Peyer's patch (tissue), 4 donors: ENCODE measurements at places on chromosomes 3 and 15.

DNA sequence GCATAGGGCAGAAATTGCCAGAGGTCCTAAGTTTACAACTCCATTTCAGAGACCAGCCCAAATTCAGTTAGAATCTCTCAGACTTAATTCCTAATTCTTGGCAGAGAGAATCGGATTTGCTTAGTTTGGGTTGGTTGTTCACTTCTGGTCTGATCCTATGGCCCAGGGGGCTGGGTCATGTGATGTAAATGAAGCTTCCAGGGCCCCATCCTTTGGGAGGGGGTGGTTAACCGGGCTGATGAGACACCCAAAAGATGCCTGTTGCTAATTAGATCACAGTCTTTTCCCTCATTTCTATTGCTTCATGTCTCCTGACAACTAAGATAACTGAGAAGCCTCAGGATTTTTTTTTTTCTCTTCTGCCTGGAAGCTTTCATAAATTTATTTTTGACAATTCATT lies 11.1 kb upstream of the ZNF620 start:
- no peak for DNase-seq

DNA sequence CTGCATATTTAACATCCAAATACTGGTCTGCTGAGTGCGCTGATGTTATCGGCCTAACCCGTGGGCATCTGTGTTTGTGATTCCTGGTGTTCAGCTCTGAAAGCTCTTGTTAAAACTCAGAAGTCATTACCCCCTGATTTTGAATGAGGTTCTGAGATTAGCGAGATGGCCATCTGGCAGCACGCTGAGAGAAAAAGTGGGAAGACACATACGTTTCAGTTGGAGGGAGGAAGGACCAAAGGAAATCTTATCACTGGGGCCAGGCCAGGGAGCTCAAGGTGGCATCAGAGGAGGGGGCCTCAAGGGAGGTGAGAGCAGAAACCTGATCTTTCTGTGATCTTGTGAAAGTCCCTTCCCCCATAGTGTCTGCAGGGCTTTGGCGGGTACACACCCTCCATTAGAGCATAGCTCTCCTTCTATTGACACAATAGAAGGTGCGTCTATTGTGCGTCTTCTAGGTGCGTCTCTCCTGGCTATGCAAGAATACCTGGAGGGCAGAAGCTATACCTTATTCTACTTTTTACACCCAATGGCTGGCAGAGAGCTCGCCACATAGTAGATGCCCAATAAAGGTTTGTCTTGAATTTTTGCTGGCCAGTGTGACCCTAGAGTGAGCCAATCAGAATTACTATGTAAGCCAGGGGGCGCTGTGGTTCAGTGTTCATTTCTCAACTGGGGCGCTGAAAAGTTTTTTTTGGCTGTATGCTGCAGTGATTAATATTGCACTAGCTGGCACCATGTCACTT lies 182.4 kb downstream of the SHQ1 start:
- DNase-seq, result no peak

GRCh38 chr3:46261926-46262594 lies 19.8 kb downstream of the CCR3 start:
- no peak for DNase-seq

DNA sequence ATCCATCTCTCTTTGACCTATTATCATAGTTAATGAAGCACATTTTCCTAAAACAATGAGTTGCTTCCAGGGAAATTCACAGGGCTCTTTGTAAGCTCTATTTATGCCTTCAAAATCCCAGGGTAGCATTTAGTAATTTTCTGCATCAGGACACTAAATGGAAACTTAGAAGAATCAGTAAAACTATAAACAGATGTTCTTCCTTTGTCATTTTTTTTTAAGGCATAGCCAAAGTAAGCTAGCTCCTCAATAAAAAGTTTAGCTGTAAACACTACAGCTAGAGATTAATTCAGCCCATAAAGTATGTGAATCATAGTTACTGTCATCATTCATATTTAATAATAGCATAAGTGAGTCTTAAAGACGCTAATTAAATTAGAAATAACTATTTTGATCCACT lies 79.3 kb downstream of the RPL22L1 start:
- no peak for DNase-seq

DNA sequence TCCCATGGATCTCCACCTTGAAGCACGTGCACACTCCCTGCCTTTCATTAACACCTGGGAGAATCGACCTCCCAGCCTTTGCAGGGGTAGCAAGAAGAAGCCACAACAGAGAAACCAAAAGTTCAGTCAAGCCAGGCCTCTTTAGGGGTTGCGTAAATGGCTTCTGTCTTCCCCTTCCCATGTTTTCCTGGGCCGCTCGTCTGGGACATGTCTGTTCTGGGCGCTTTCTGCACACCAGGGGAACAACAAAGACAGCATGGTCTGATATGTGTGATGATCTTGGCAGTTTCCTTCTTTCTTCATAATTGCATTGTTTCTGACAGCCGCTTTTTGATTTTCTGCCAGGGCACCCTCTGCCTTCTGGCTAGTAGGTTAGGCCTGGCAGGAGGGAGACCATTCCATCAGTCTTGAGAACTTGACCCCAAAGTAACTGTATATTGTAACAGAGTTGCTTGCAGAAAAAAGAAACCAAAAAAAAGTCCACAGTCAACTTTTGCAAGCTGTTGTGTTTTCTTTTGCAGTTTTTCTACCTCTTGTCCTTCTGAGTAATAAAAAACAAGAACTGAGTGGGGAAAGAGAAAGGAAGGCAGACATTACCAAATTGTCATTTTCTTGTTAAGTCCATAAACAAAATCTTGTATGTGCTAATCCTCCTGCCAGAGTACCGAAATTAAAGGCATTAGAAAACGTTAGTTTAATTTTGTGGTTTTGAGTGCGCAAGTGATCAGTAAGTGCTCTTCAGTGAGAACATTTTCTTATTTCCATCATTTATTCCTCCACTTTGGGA lies 56.0 kb upstream of the FURIN start:
- DNase-seq, result no peak

DNA sequence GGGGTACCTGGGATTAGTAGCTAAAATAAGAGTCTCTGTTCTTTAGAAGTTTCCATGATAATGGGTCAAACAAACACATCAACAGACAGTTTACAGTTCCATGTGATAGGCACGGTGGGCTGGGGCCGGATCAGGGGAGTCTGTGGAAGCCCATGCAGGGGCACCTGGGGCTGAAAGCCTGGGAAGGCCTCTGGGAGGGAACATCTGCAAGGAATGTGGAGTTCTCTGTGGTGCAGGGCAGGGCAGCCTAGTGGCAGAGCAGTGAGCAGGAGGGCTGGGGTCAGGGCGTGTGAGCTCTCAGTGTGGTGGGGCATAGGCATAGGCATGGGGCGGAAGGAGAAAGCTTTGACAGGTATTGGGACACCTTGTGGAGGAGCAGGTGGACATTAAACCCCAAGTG lies 207.7 kb upstream of the TRIM42 start:
- DNase-seq, result no peak

GRCh38 chr3:30858894-30859389 lies 35.5 kb downstream of the GADL1 start:
- DNase-seq, result no peak

DNA sequence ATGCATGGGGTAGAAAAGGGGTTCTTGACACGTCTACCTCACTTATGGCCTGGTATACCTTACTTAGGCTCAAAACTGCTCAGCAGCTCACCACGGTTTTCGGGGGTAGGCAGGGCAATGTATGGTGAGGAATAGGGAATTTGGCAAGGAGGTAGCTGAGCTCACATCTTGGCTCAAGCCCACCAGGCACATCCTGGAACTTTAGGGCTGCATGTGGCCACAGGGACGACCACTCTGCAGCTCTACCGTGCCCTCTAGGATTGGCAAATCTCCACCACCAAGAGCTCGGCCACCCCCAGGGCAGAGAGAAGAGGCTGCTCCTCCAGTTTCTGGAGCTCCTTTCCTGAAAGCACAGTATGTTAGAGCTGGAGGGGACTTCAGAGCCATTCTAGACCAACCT lies 69.7 kb downstream of the MRPL46 start:
- no peak for DNase-seq

DNA sequence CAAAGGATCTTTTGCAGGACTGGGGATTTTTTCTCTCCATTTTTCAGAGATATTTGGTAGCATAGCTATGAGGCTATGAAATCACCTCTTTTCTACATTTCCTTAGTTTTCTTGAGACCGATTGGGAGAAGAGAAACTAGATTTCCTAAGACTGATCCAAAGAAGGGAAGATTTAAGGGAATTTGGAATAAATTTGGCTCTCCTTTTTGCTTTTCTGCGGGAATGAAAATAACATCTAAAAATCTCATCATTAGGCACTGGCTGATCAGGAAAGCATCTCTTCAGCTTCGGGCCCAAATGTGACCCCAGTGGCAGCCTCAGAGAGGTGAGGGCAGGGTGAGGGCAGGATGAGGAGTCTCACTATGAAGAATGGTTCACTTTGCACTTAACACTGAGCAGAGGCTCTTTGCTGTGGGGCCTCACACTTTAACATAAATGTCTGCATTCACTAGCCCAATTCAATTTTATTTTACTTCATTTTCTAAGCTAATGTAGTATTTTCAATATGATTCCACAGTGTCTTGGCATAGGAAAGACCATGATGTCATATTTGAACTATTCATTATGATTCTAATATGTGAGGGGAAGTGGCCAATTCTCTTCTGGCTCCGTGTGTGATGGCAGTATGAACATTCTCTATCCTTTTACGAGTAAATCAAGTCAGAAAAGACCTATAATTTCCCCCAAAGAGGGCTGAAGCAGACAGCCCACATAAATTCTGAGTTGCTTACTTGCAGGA lies 193.2 kb downstream of the MEX3B start:
- no peak for DNase-seq

DNA sequence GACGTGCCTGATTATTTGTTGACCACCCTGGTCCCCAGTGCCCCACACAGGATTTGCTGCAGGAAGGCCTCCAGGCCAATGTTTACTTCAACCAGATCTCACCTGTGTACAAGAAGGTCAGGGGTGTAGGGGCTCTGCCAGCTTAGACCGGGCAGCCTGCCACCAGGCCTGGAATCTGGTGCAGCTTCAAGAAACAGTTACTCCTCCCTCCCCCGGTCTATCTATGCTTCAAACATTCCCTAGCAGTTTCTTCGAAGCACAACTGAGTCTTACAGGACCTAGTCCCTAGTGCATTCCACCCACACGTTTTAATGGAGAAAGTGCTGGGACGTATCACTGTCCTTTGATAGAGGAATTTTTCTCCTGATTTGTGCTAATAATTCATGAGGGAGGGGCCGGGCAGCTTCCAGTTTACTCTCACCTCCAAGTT lies 8.0 kb downstream of the SH3BP5 start:
- no peak for DNase-seq

DNA sequence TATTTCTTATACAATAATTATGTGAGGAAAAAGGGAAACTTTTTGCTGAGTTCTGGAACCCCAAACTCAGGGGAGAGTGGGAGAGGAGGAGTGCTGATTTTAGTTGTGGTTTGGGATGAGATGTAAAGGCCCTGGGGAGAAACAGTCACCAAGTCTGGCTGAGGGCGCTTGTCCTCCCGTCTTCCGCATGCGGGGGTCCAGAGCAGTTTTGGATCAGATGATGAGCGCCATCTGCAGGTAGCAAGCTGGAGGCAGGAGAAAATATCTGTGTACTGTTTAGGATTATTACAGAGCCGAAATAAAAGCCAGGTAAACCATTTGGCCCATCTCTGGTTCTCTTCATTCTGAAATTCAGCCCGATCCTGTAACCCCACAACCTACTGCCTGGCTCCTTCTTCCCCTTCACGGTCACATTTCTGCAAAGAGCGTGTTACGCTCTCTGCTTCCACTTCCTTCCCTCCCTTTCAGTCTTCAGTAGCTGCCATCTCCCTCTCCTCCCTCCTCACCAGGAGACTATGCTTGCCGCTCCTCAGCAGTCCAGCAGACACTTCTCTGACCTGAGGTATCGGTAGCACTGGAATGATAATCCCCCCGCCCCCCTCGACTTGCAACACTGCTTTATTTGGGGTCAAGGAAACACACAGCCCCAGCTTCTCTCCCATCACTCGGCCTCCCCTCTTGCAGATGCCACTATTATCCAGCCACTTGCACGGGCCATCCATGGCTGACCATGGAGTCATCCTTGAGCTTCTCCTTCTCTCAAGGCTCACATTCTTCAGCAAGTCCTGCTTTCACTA lies 1.4 kb upstream of the PARP14 start:
- peak; percentile 88 for DNase-seq

DNA sequence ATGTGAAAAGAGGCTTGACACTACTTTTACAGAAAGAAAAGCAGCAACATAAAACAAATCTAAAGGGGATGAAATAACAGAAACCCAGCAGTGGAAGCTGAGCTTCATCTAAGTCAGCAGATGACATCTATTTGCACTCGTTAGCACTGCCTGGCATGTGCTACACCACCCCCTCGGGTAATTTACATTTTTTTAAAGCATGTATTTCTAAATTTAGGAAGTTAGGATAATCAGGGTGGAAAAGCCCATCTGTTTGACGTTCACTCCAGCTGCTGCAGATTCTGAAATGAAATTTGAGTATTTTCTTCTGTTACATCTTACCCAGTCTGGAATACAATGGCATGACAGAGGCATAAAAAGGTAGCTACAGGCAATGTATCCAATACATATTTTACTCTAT lies 20.7 kb downstream of the IGSF11 start:
- DNase-seq, result no peak

DNA sequence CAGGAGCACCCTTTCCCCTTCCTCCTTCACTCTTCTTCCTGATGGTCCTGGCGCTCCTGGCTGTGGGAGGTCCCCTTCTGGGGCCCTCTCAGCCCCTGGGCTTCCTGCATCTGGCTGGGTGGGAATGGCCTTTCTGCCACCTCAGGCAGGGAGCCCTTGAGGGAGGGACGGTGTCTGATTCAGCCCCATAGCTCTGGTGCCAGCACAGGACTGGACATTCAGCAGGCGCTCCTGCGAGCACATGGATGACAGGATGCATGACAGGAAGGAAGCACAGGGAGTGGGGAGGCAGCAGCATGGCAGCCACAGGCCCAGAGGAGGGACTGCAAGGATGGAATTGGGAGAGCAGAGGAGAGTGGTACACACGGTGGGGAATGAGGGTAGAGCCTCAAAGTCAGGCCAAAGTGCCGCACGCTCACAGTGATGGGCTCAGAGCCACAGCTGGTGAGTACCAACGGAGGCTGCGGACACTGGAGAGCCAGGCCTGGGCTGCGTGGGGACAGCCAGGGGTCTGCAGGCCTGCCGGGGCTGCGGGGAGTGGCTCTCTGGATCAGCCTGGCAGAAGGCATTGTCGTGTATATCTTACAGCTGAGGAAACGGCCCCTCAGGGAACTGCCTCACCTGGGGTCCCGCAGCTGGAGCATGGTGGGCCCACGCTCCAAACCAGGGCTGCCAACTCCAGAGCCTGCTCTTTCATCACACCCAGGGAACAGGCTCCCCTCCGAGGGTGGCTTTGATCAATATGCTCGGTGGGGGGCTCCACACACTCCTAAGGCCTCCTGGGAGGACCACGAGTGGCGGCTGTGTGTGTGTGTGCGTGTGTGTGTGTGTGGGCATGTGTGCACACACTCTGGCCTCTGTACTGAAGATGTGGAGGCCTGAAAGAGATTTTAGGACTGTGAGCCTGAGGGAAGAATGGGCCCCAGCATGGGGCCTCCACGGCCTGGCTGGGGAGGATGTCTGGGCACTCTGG lies 51.4 kb upstream of the CTSH start:
- no peak for DNase-seq

- no peak for DNase-seq
Observed at GRCh38 chr15:92288755-92289154, 104.9 kb upstream of the ST8SIA2 start.
